NCI-H1105 (cell line): ENCODE measurements at places on chromosomes 7 and 10.

GRCh38 chr7:130982160-130982638, 248.2 kb upstream of the KLF14 start:
- peak; percentile 30 for DNase-seq

DNA sequence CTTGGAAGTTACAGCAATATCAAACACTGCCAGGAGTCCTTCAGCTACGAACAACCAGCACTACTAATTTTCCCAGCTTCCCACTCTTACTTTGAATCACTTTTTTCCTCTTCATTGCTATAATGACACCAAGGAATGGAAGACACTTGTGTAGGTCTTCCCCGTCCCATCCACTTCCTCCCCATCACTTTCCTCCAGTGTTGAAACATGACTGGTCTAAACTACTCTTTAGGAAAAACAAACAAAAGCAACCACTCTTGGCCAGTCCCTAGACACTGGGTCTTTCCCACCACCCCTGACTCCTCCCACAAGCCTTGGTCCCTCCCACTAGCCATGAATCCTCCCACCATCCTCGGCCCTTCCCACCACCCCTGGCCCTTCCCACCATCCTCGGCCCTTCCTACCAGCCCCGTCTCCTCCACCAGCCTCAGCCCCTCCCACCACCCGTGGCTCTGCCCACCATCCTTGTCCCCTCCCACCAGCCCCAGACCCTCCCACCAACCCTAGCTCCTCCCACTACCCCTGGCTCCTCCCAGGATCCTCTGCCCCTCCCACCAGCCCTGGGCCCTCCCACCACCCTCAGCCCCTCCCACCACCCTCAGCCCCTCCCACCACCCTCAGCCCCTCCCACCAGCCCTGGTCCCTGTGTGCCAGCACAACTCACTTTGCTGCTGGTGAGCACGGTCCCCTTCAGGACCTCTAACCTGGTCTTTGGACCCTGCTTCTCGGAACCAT, 68.5 kb downstream of the CXCL12 start:
- no peak for DNase-seq

DNA sequence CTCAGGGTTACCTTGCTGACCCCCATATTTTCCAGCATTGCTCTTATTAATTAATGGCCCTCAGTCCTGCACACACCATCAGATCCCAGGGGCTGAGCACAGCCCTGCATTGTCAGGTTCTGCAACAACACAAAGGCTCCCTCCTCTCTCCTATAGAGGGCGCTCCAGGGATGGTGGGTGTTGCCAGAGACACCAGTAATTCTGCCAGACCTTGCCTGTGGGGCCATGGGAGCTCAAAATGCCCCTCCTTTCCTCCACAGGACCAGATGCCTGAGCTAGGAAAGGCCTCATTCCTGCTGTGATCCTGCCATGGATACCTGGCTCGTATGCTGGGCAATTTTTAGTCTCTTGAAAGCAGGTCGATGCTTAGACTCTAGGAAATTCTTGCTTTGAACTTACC, 42.8 kb upstream of the PRSS58 start:
- DNase-seq = no peak

GRCh38 chr10:11004144-11005077, 13.3 kb upstream of the CELF2 start:
- no peak for DNase-seq

GRCh38 chr10:97891497-97892167, 42.0 kb downstream of the GOLGA7B start:
- DNase-seq = no peak

- no peak for DNase-seq
Observed at GRCh38 chr7:16644636-16645592, 640 bp downstream of the ANKMY2 start.

GRCh38 chr10:131843089-131843595, 57.7 kb upstream of the PPP2R2D start:
- no peak for DNase-seq
